Neural progenitor cell (in vitro differentiated cells): ENCODE measurements at places on chromosomes 5 and 9.

- DNase-seq = peak; percentile 51
Observed at GRCh38 chr5:153970496-153970895, 68.2 kb downstream of the FAM114A2 start.

DNA sequence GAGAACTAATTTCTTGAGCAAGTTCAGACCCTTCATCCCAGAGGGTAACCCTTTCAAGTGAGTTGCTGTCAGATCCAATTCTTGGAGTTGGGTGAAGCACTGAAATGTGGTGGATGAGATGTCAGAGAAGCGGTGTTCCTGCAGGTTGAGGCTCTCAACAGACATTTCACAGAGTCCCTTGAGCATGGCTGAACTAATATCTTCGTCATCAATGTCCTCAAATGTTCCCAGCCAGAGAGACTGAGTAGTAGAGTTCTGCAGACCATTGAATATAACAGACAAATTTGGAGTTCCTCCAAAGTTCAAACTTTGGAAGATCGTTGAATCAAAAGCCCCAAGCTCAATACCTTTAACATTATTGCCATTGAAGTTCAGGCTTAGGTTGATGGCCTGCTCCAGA lies 12.7 kb downstream of the CD180 start:
- DNase-seq = no peak

DNA sequence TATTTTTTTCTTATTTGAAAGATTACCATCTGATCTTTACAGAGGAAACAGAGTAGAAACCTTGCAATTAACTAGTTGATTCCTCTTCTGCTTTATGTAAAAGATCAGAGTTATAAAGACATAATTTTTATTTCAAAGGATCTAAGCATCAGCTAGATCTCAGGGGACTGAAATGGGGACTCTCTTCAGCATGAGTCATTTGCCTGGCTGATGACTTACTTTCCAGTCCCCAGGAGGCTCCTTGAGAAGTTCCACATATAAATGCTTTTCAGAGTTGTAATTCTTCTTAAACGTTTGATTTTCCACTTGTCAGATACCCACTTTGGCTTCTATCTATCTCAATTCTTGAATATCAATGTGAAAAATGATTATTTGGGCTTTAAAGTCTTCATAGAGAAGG lies 389.4 kb downstream of the RAB3C start:
- DNase-seq = no peak

DNA sequence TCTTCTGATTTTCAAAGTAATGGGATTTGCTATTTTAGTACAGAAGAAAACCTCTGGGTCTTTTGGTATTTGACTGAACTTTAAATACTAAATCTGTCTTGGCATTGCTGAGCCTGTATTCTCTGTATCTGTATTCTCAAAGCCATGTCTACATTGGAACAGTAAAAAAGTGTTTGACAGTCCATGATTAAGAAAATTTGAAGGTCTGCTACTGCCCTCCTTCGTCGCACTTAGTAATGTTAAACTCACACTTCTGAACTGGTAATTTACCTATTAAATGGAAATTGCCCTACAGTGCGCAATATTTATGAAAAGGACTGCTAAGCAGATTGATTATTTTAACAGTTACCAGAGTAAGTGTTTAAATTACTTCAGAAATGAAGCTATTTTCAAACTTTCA lies 165.7 kb upstream of the SMC2 start:
- DNase-seq = no peak

DNA sequence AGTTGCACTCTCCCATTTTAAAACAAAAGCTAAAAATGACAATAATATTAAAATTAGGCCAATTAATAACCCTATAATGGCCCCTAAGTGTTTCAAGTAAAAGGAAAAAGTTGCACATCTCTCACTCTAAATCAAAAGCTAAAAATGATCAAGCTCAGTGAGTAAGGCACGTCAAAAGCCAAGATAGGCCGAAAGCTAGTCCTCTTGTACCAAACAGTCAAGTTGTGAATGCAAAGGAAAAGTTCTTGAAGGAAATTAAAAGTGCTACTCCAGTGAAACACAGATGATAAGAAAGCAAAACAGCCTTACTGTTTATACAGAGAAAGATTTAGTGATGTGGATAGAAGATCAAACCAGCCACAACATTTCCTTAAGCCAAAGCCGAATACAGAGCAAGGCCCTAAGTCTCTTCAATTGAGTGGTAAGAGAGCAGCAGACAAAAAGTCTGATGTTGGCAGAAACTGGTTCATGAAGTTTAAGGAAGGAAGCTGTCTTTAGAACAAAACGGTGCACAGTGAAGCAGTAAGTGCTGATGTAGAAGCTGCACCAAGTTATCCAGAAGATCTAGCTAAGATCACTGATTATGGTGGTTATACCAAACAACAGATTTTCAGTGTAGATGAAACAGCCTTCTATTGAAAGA lies 144.1 kb upstream of the ACOT12 start:
- no peak for DNase-seq

DNA sequence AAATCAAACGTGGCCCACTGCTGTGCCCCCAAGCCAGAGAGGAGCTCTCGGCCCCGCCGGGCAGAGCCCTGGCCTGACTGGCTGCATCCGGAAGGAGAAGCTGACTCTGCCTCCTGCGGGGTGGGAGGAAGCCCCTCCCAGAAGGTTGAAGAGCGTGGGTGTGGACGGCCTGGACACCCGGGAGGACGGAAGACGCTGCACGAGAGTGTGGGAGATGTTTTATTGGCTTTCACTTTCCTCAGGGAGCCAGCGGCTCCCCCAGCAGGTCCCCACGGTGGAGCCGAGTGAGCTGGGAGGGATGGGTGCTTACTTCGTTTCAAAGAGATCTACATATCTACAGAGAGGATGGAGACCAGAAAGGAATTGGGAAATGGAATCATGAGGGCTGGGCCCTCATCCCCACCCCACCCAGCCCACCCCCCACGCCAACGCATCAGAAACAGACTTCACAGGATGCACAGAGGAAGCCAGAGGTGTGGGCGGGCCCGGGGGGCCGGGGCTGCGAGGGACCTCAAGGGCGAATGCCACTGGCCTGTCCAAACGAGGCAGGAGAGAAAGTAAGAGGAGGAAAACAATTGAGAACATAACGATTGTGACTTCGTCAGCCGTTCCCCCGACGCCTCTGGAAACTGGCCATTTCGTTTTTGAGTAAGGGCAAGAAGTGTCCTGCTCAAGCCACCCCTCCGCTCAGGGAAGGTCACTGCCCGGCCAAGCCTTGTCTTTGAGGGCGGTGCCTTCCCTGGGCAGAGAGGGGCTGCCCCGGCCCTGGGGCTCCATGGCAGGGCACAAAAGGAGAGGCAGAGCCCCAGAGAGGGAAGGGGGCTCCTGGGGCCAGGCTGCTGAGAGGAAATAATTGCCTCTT lies 32.1 kb downstream of the FAM163B start:
- no peak for DNase-seq
